ENCODE measurements at places on chromosomes 1 and 21. TPM values are rescaled to one million over a fixed set of nuclear protein-coding genes. Genes with fewer than 3 reads are reported as not detected.

Gene KRTAP7-1
- total RNA-seq = not detected

Gene ARHGEF10L
- 36.7 TPM for total RNA-seq

Gene PLXNA2
- 11.5 TPM for total RNA-seq

Gene FBXO2
- 49.3 TPM for total RNA-seq

Gene CD52
- total RNA-seq = 8.3 TPM

Gene ZMYND12
- total RNA-seq = 1.3 TPM

Gene THEMIS2
- total RNA-seq = 22.0 TPM

Gene PTPN7
- 1.4 TPM for total RNA-seq

Gene LAMB3
- total RNA-seq = 48.0 TPM

Gene NEK2
- total RNA-seq = not detected

Gene BRINP2
- 0.48 TPM for total RNA-seq

Gene ATP1A2
- total RNA-seq = 3.9 TPM

Gene C1QTNF12
- total RNA-seq = not detected

Gene KCNH1
- total RNA-seq = 0.32 TPM

Gene SUSD4
- total RNA-seq = 16.7 TPM

Gene CACNA1S
- total RNA-seq = not detected

Gene PTPRF
- 149 TPM for total RNA-seq

Gene ITLN1
- total RNA-seq = 2.0 TPM

Gene CCDC181
- not detected for total RNA-seq

Measured in breast epithelium (tissue), 4 donors.